ENCODE measurements at places on chromosomes 4 and X. TPM values are rescaled to one million over a fixed set of nuclear protein-coding genes. Genes with fewer than 3 reads are reported as not detected.

Gene ARHGEF38
- total RNA-seq, result 0.26 TPM

Gene CTAG1A
- not detected for total RNA-seq

Gene MEPE
- total RNA-seq, result not detected

Gene TMSB15C
- total RNA-seq, result 1.8 TPM

Gene NR0B1
- total RNA-seq, result 0.26 TPM

Gene GUCY1A1
- 0.79 TPM for total RNA-seq

Gene HTN1
- not detected for total RNA-seq

Gene TEX11
- total RNA-seq, result not detected

Gene AP1AR
- 58.4 TPM for total RNA-seq

Gene GYPE
- total RNA-seq, result not detected

Gene CT45A10
- not detected for total RNA-seq

Gene PPP2R3B
- total RNA-seq, result 8.7 TPM

Gene GK2
- not detected for total RNA-seq

Gene AFAP1
- total RNA-seq, result 16.1 TPM

Gene SULT1E1
- total RNA-seq, result 1.1 TPM

Gene DNASE1L1
- total RNA-seq, result 38.7 TPM

Gene XG
- 1.4 TPM for total RNA-seq

Gene MCF2
- total RNA-seq, result 0.13 TPM

Gene GAGE12J
- total RNA-seq, result not detected

Gene FAM149A
- 0.64 TPM for total RNA-seq

Gene LAMTOR3
- 64.2 TPM for total RNA-seq

Gene COX7B2
- not detected for total RNA-seq

Gene PDGFRA
- total RNA-seq, result 2.1 TPM

Gene TSPAN7
- 1.1 TPM for total RNA-seq

Gene METTL14
- total RNA-seq, result 18.8 TPM

Gene FAM9B
- not detected for total RNA-seq

Gene DKC1
- total RNA-seq, result 62.1 TPM

Gene GPRIN3
- not detected for total RNA-seq

Gene MED28
- 9.1 TPM for total RNA-seq

Gene KIF4A
- total RNA-seq, result 0.64 TPM

Gene DMD
- total RNA-seq, result 4.0 TPM

Gene TLR10
- not detected for total RNA-seq

Gene GYPB
- not detected for total RNA-seq

Gene GABRE
- total RNA-seq, result 32.1 TPM

Gene ERAS
- not detected for total RNA-seq

Gene FAM9C
- total RNA-seq, result not detected

Gene ALAS2
- total RNA-seq, result not detected

Gene IQSEC2
- total RNA-seq, result 3.4 TPM

Gene SSX2
- not detected for total RNA-seq

Gene HMX1
- total RNA-seq, result not detected

Gene CFAP99
- total RNA-seq, result not detected
